ENCODE measurements at places on chromosomes 11 and 22.

DNA sequence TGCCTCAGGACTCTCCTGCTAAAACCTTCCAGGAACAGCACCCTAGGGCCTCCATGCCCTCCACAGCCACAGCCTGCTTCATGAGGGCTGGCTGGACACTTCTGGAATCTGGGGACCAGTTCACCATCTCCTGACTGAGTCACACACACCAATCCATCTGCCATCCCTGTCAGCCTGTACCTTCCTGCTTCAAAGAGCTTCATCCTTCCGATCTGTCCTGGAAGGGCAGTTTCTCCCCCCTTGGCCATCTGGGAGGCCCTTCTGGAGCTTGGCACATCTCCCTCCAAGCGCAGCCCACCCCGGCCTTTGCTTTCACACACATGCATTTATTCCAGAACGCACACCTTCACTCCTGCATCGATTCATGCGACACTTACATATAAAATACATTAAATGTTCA, 13.0 kb downstream of the APBB1 start:
- no peak for DNase-seq

DNA sequence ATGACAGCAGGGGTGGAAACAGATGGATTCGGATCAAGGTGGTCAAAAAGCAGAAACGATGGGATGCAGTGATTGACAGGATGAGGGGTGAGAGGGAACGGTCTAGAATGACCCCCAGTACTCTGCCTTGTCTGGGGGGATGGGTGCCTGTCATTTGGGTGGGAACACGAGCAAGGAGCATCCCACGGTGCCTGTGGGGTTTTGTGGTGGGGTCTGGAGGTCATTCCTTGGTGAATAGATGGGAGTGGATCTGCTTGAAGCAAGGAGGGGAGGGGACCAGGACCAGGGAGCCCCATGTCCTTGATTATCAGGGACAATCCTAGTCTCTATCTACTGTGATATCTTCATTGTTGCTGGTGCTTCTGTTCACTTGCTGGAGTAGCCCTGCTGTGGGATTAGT, 8.1 kb upstream of the CERK start:
- no peak for DNase-seq

DNA sequence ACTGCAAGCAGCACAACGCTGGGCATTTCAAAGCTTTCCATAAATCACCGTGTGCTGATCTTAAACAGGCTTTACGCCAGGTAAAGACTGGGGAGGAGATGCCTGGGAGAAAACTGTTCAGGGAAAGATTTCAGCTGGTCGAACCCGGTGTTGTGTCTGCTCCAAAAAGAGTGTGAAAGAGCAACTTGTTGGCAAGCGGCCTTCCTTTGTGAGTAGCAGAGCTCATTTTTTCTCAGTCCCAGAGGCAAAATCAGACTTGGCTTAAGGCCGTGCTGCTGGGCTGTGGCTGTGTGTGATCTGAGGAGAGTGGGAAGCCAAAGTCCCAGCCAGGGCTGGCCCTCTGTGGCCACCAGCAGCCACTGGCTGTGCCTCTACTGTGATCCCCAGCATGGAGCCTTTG, 75.7 kb upstream of the E2F8 start:
- DNase-seq: no peak

DNA sequence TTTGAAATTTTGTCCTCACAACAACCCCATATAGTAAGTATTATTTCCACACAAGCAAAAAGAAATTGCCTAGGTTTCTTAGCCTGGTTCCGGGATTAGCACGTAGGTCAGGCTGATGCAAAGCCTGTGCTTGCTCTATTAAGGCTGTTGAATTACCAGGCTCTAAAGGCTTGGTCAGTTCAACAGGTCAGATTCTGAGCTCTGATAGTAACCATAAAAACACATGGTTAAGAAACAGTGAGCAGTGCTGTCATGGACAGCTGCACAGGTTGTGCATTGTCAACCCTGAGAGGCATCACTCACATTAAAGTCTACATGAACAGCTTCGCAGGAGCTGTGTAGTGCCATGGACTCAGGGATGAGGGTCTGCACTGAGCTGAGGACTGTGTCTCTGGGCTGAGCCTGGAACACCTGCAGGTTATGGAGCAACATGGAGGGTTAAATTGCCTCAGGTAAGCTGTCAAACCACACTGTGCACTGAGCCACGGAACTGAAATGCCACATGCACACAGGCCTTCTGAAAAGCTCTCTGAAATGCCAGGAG, 98.0 kb downstream of the PIWIL4 start:
- DNase-seq: no peak

GRCh38 chr11:45400591-45400990, 114.5 kb upstream of the SYT13 start:
- peak; percentile 43 for DNase-seq

DNA sequence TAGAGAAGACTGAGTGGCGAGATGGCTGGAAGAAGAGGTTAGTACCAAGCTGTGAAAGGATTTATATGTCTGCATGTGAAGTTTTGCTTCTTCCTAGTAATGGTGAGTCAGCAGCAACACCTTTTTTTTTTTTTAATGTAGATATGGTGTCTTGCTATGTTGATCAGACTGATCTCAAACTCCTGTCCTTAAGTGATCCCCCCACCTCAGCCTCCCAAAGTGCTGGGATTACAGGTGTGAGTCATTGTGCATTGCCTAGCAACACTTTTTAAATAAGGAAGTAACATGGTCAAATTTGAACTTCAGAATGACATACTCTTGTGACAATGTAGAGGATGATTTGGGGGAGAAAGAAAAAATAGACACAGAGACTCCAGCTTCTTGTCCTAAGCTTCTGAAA, 6.5 kb upstream of the CSTPP1 start:
- no peak for DNase-seq

- DNase-seq: no peak
These were observed 244.1 kb downstream of the MN1 start for GRCh38 chr22:27557286-27558008.

- DNase-seq: peak; percentile 26
These were observed 305.8 kb downstream of the TTC28 start for GRCh38 chr22:28373831-28374230.

DNA sequence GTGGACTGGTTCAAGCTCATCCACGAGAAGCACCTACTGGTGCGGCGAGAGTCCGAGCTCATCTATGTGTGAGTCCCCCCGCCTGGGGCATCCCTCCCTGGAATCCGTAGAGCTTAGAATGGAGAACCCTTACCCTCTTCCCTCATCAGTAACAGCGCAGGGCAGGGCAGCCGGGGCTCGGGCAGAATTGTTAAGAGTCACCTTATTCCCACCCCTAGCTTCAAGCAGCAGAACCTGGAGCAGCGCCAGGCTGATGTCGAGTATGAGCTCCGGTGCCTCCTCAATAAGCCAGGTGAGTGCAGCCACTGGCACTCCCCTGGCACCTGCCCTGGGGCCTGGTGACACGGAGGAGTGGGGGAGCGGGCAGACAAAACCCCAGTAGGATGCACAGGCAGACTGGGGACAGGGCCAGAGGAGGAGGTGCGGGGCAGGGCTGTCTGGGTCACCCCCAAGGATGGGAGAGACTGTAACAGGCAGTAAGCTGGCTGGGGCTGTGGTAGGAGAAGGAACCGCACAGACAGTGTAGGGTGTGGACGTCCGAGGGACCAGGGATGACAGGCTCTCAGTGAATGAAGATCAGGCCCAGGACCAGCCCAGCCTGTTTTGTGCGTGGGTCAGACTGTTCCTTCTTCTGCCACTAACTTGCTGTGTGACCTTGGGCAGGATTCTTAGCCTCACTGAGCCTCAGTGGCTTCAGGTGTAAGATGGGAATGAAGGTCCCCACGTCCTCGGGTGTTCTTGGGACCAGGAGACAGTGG, 20.4 kb downstream of the C22orf23 start:
- DNase-seq: no peak

DNA sequence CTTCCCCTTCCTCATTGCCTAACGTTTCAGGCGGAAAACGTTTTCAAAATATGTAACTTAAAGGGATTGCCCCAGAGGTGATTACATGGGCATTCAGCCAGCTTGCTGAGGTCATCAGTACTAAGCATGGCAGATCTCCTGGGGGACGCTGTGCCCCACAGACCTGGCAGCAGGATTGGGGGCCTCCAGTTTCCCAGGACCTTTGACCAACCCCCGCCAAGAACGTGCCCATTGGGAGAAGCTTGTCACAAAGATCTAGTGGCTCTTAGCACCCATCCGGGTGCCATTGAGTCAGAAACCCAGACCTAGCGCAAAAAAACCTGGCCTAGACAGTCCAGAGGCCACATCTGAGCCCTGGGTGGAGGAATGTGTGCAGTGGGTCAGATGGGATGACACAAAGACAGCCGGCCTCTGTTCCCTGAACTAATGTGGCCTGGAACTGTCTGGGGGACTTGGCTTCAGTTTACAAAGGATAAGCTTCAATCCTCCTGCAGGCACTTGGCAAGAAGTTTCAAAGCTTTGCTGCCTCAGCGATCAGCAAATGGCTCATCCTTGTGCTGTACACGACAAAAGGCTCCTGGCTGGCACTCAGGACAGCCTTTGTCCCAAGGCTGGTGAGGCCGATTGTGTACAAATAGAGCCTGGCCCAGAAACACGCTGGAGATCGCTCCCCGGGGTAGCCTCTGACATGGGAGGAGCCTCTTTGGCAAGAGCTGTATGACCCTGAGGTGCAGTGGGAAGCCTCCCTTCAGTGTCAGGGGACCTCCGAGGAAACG, 9.5 kb downstream of the C1QTNF6 start:
- DNase-seq: no peak

DNA sequence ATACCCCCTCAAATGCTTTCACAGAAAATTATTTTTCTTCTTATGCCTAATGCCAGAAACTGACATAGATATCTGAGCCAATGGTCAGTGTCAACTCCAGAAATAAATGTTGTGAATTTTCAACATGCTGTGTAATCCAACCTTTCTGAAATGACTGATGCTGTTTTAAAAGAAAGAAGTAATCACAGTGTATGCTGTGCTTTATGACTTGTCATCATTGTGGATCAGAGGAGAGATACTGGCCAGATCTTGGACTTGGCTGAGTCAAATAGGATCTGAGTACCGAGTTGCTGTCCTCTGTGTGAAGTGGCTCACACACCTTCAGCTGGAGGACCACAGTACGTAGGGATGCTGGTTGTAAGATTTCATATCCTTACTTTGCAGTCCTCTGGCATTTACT, 89.9 kb upstream of the ARHGAP20 start:
- DNase-seq: no peak

GRCh38 chr11:73280626-73281025, 8.5 kb downstream of the P2RY6 start:
- DNase-seq: no peak

DNA sequence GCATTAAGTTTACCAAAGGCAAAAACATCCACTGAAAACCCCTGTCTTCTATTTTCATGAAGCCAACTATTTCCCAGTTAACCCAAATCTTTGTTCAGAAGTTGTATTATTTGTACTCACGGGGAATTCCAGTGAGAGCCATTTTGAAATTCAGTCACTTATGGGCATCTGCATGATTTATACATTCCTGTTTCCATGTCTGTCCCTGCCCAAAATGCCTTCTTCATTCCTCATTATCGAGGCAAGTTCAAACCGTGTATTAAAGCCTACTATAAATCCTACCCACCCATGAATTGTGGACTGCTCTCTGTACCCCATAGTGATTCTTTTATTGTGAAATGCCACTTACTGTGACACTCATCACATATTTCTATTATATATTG, 772.7 kb downstream of the DLG2 start:
- no peak for DNase-seq

DNA sequence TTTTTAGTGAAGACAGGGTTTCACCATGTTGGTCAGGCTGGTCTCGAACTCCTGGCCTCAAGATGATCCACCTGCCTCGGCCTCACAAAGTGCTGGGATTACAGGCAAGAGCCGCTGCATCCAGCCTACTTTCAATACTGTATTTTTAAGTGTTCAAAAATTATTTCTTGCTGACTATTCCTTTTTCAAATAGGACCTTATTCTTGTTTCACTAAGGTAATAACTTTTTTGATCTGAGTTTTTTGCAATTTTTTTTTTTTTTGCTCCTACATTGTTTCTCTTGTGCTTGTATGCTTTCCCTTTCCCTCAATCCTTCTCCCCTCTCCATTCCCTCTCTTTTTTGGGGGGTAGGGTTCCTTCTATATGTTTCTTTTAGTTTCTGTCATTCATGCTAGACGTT, 73.1 kb downstream of the FAM168A start:
- DNase-seq: no peak

GRCh38 chr11:101049123-101049522, 80.5 kb downstream of the PGR start:
- no peak for DNase-seq
